ENCODE measurements at places on chromosomes 16 and 17.

GRCh38 chr16:7638306-7638705, 305.7 kb downstream of the RBFOX1 start:
- DNase-seq = no peak

DNA sequence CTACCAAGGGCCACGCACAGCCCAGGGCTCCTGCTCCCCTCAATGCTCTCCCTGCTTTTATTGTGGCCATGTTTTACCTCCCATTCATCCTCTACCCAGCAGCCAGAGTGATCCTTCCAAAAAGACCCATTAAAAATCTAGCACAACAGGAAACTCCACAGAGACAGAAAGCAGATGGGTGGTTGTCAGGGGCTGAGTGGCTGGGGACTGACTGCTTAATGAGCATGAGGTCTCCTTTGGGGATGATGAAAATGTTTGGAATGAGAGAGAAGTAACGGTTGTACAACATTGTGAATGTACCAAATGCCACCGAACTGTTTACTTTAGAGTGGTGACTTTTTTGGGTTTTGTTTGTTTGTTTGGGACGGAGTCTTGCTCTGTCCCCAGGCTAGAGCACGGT, 107.4 kb downstream of the GAS7 start:
- DNase-seq = no peak

GRCh38 chr16:81645266-81645694, 133.8 kb upstream of the PLCG2 start:
- no peak for DNase-seq

GRCh38 chr17:57284984-57285646, 28.8 kb downstream of the MSI2 start:
- no peak for DNase-seq

- DNase-seq = no peak
Measured at GRCh38 chr17:60792250-60792898, 114.7 kb downstream of the BCAS3 start.
